ENCODE measurements at places on chromosomes 2 and 18.

GRCh38 chr18:72673242-72673641 lies 129.1 kb upstream of the CBLN2 start:
- no peak for DNase-seq

DNA sequence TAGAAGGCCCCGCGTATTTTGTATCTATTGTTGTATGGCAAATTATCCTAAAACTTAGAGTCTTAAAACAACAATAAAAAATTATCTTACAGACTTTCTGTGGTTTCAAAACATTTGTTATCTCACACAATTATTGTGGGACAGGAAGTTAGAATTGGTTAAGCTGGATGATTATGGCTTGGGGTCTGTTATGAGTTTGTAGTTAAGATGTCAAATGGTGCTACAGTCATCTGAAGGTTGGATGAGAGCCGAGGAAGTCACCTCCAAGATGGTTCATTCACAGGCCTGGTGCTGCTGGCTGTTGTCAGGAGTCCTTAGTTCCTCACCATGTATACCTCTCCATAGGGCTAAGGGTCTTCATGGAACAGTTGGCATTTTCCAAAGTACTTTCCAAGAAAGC lies 175.6 kb upstream of the FANCL start:
- DNase-seq = no peak

DNA sequence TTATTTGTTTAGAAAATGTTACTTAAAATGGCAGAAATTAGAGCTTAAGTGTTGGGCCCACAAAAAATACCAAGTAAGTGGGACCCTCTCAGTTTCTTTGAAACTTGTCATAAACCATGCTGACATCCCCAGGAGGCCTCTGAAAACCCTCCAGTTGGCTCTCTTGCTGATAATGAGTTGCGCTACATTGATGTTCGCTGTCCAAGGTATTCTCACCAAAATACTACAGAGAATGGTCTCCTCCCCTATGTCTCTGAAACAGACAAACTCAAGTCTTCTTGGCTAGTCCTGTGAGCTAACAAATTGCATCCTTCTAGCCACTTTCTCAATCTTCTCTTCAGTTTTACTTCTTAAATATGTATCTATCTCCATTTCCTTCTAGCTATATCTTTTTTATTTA lies 669.4 kb downstream of the IRS1 start:
- DNase-seq = no peak

- no peak for DNase-seq
Measured at GRCh38 chr18:75554644-75555185, 127.2 kb upstream of the SMIM21 start.

DNA sequence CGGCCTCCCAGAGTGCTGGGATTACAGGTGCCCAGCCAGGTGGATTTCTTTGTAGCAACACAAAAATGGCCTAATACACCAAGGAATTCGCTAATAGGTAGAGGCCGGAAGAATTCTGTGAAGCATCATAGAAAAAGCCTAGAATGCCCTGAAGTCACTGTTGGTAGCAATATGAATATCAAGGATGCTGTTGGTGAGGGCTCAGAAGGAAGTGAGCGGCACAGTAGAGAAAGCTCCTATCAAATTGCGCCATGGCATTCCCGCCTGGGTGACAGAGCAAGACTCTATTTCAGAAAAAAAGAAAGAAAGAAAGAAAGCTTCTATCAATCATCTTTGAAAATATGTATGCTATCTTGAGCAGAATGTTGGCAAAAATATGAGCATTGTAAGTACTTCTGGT lies 23.8 kb downstream of the GALNT5 start:
- DNase-seq = no peak

DNA sequence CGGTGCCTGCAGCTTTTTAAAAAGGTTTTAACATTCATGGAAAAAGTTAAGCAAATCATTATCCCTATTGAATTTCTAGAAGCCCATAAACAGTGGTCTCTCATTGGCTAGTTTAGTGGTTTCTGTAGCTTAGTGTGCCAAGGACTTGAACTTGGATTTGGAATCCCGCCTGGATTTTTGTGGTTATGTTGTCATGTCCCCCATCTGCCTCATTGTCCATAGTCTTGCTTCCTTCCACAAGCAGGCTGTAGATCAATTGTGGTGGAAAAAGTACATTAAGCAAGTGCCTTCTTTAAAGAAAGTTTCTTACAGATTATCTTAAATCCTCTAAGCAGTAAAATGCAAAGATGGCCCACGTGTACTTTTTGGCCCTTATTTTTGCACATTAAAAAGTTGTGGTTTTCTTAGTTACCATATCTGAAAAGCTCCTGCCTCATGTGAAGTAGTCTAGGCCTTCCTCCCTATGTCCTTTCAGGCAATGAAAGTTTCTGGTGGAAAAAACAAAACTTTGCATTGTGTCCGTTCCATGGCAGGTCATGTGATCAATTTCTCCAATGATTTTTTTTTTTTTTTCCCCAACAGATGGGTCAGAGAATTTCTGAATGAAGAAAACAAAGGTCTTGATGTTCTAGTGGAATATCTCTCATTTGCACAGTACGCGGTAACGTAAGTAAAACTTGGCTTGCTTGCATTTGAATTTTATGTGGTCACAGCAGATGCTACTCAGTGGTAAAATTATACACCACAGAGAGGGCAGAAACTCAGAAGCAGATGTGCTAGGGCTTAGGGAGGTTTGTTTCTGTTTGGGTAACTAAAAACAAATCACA lies 158.9 kb downstream of the PRPF40A start:
- no peak for DNase-seq

DNA sequence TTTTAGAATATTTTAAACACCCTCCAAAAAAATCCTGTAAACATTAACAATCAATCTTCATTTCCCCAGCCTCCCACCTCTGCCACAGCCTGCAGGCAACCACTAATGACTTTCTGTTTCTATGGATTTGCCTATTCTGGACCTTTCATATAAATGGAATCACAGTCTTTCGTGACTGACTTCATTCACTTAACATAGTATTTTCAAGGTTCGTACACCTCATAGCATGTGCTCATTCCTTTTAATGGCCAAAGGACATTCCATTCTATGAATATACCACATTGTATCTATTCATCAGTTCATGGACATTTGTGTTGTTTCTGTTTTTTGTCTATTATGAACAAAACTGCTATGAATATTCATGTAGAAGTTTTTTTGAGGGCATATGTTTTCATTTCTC lies 48.5 kb downstream of the NAT8 start:
- no peak for DNase-seq

- no peak for DNase-seq
Measured at GRCh38 chr18:48934723-48935432, 15.9 kb downstream of the SMAD7 start.

DNA sequence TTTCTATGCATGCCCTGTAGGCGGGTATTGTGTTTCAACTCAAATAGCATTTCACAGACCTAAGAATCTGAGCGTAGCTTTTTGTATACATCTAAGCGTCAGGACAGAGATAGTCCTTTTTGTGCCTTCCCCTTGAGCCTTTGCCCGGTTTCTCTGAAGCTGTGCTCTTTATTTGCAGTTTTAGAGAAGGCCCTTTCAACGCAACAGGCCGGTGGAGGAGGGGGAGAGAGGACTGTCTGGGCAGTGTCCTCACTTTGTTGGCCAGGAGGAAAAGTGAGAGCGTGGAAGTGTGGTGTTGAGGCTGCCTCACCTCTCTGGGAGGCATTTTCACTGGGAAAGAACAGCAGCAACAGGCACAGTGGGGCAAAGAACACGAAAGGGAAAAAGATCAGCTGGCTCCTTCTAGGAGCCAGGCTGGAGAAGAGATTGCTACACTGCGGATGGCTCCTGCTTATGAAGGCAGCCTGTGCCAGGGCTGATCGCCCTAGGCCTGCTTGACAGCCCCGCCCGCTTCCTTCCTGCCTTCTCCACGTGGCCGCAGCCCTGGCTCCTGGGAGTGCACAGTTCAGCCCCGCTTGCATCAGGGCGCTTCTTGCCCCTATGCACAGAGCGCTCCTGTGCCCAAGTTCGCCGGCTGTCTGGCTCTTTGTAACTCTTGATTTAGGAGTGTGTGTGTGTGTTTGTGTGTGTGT lies 195.6 kb upstream of the POU3F3 start:
- no peak for DNase-seq

GRCh38 chr2:235502336-235502735 lies 8.5 kb downstream of the AGAP1 start:
- no peak for DNase-seq

GRCh38 chr2:173596244-173596643 lies 241.6 kb downstream of the CDCA7 start:
- DNase-seq = no peak

- DNase-seq = no peak
Measured at GRCh38 chr2:30709516-30709915, 97.7 kb downstream of the CAPN13 start.

DNA sequence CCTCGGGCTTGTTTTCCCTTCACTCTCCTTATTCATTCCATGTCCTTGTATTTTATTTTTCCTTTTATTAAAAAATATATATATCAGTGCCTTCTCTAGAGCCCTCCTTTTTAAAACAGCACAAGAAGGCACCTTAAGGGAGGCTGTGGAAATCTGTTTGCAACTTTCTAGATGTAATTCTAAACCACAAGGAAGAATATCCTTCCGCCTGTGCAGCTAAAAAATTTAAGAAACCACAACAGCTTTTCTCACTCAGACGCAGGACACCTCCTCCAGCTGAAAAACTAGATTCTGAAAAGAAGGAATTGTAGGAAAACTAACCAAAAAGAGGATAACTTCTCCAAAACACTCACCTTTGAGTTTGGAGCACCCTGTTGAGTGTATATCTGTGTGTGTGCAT lies 142.2 kb downstream of the BCL11A start:
- DNase-seq = no peak

GRCh38 chr2:8502316-8502715 lies 179.5 kb upstream of the ID2 start:
- DNase-seq = no peak

GRCh38 chr2:2735041-2735440 lies 404.0 kb upstream of the MYT1L start:
- no peak for DNase-seq

GRCh38 chr2:121002597-121002996 lies 266.9 kb downstream of the GLI2 start:
- no peak for DNase-seq

- no peak for DNase-seq
Measured at GRCh38 chr2:195442458-195443175, 214.4 kb upstream of the SLC39A10 start.

GRCh38 chr18:49845629-49846360 lies 32.5 kb upstream of the ACAA2 start:
- no peak for DNase-seq

DNA sequence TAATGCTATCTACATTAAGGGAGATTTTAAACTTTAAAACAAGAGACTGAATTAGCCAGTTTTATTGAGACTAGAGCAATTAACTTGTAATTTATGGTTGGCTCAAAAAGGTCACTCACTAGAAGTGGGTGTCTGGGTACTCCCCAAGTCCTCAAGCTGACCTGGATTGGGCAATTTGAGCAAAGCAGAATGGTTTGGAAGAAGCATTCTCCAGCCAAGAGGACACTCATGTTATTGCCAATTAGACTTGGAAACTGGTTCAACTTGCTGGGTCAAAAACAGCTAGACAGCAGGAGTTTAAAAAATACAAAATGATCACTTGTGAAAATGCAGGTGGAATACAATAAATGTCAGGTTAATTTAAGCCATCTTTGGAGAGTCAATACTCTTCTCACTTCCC lies 29.5 kb upstream of the MYO1B start:
- no peak for DNase-seq

DNA sequence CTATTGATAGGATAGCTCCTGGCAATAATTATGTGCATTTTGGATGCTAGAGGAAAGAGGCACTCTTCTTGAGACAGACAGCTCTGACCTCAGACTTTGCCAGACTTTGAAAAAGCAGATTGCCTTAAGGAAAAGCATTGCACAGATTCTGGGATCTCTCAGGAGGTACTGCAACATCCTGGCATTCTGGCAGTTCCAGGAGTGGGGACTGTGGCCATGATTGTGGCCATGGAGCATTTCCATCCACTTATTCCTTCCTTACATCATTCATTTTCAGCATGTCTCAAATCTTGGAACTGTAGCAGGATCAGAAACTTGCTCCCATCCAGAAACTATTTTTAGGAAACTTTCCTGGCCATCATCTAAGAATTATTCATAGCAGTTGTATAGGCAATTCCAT lies 144.9 kb upstream of the FOSL2 start:
- no peak for DNase-seq

DNA sequence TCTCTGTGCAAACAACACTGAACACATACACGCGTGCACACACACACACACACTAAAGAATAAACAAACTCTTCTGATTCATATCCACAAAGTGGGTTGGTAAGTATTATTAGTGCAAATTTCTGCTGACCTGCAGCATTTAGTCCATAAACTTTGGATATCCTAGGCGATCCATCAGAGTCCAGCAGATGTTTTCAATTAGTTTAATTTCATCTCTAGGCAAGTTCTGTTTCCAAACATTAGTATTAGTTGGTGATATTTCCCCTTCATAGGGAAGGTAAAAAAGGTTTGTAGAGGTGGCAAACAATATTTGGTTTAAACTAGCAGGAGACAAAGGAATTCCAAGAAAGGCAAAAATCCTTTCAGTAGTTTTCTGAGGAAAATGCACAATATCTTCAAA lies 5.7 kb downstream of the DSEL start:
- no peak for DNase-seq

GRCh38 chr18:39341129-39341528 lies 1775.5 kb upstream of the CELF4 start:
- DNase-seq = no peak

DNA sequence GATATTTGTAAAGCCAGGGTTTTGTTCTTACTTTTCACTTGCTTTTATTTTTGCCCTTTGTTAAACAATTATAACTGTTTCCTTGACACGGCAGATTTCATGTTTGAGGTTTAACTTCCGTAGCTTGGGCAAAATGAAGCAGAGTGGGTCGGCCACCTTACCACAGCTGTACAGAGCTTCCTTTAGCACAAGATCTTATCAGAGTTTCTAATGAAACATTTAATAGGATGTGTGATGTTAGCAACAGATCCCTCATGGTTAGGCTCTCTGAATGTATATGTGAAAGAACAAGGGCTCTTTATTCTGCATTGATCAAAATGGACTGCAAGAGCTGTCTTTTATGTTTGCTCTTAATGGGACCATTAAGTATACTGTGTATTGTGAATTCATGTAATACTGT lies 22.3 kb downstream of the RNF125 start:
- no peak for DNase-seq

GRCh38 chr18:77033575-77033974 lies 99.0 kb downstream of the MBP start:
- DNase-seq = no peak

GRCh38 chr2:196263181-196263747 lies 91.9 kb upstream of the STK17B start:
- DNase-seq = peak; percentile 38

- no peak for DNase-seq
Measured at GRCh38 chr2:43737097-43737854, 36.6 kb upstream of the DYNC2LI1 start.

- no peak for DNase-seq
Measured at GRCh38 chr2:128692895-128693742, 374.5 kb upstream of the HS6ST1 start.
